ELR (cell line): ENCODE measurements at places on chromosomes 2 and 18.
A peak's percentile ranks its signal among the peaks of the same experiment; 100 is the strongest.

- DNase-seq: no peak
Measured at GRCh38 chr2:217360111-217360510, 500.2 kb upstream of the TNP1 start.

DNA sequence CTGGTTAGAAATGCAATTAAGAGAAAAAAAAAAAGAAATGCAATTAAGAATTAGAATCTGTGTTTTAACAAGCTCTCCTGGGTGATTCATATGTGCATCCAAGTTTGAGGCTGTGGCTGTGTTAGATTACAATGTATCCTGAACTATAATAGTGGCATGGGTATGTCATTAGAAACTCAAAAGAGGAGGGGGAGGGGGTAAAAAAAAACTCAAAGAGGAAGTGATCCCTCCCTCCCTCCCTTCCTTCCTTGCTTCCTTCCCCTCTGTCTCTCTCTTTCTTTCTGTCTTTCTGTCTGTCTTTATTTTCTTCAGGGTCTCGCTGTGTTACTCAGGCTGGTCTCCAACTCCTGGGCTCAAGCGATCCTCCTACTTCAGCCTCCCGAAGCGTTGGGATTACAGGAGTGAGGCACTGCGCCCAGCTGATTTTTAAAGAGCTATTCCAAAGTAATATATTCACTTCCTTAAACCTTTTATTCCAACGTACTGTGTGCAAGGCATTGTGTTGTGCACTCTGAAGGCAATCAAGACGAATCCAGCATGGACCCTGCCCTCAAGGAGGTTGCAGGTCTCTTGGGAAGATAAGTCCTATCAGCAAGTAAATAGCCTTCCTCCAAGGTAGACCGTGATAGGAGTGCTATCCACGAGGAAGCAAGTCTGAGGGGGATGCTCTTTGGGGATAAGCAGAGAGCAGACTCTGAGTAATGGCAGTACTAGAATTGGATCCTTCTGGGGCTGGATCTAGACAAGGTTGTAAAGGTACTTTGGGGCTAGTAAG lies 35.9 kb upstream of the MCFD2 start:
- no peak for DNase-seq

- no peak for DNase-seq
Measured at GRCh38 chr2:158922601-158923000, 45.8 kb upstream of the TANC1 start.

GRCh38 chr2:106068451-106068850 lies 125.7 kb downstream of the UXS1 start:
- DNase-seq: no peak

DNA sequence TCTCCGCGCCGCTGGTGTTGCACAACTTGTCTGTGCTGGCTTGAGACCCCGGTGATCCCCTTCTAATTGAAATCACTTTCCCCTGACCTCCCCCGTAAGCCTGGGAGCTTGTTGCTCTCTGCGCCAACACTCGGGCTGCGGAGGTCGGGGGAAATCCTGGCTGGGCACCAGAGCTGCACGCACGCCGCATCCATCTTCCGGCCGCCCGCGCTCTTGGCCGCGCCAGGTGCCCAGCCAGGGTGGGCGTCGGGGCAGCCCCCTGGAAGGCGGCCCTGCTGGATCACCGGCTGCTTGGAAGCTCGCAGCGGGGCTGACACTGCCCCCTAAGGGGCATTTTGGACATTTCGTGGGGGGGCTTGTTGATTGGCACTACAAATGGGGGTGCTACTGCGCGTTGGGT lies 280.3 kb upstream of the SKOR2 start:
- DNase-seq: no peak

GRCh38 chr2:18356676-18357075 lies 203.8 kb downstream of the RDH14 start:
- DNase-seq: peak; percentile 77

DNA sequence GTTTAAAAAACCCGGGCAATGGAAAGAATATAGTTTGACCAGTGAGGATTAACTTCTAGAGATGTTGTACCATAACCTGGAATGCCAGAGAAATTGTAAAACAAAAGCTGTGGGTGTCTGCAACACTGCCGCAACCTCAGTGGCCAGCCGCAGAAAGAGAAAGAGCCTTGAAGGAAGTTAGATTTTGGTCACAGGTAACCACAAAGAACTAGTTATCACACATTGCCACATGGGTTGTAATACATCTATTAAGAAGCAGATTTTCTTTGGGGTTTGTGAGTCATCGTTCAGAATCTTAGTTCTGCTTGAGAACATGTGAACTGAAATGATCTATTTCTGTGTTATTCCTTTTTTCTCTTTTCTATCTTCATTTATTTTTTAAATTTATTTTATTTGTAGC lies 222.9 kb upstream of the AGAP1 start:
- DNase-seq: peak; percentile 69

DNA sequence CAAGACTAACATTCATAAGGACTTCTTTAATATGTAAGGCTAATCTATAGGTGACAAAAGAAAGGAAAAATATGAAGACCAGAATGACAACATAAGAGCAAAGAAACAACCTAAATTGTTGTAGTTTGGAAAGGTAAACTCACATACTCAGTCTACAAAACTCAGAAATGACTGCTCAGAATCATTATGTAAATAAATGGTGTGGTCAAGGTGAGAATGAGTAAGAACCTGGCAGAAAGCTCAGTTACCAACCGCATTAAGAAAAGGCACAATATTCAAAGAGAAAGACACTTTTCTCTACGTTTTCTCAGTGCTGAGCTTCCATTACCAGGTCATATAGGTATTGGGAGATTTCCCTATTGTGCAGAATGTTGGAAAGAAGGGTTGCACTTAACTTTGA lies 15.8 kb downstream of the ATF2 start:
- no peak for DNase-seq

DNA sequence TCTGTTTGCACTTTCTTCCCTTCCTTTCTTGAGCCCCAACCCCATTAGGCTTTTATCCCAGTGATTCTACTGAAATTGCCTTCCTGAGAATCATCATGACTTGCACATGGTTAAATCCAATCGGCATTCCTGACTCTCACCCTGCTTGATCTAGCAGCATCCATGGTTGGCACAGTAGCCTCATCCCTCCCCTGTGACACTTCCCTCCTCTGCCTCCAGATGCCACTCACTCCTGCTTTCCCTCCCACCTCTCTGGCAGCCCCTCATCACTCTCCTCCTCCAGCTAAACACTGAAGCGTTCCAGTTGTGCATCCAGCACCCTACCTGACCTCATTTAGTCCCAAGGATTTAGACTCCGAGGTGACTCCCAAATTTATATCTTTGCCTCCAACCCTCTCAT lies 114.7 kb downstream of the GALNT14 start:
- no peak for DNase-seq
